ENCODE measurements at places on chromosomes 2 and 18. TPM values are rescaled to one million over a fixed set of nuclear protein-coding genes. Genes with fewer than 3 reads are reported as not detected.
A peak's percentile ranks its signal among the peaks of the same experiment; 100 is the strongest.

Gene NMUR1
- total RNA-seq, result 3.4 TPM

Gene TNFRSF11A
- 1.3 TPM for total RNA-seq

Gene OTOS
- total RNA-seq, result not detected

Gene LYG1
- not detected for total RNA-seq

Gene CTAGE1
- not detected for total RNA-seq

Gene RAB27B
- 0.31 TPM for total RNA-seq

DNA sequence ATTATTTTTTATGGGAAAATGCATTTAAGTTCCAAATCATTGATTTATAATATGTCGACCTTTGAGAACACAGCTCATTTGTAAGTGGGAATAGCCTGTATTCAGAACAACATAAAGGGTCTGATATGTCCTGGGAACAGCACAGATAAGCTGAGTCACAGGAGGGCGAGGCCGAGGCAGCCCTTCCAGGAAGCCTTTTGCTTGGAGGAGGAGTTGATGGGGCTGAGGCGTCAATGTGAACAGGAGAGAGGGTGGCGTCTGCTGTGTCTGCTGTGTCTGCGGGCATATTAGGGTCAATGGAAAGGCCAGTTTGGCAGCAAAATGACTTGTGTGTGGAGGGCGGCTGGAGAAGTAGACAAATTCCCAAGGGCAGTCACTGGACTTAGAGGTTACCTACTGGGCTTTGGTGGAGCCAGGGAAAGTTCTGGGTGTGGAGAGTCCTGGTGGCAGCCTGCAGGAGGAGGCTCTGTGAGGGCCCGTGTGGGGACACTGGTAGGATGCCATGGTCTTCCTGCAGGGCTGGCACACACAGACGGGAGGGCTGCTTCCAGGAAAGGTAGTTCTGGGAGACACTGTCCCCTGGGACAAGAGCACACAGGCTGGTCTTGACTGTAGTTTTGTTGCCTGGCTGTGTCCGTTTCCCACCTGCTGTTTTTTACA, 128.1 kb downstream of the GLI2 start:
- peak; percentile 39 for ATAC-seq

- ATAC-seq, result no peak
Measured at GRCh38 chr2:100334929-100335328, 12.6 kb upstream of the LONRF2 start.

DNA sequence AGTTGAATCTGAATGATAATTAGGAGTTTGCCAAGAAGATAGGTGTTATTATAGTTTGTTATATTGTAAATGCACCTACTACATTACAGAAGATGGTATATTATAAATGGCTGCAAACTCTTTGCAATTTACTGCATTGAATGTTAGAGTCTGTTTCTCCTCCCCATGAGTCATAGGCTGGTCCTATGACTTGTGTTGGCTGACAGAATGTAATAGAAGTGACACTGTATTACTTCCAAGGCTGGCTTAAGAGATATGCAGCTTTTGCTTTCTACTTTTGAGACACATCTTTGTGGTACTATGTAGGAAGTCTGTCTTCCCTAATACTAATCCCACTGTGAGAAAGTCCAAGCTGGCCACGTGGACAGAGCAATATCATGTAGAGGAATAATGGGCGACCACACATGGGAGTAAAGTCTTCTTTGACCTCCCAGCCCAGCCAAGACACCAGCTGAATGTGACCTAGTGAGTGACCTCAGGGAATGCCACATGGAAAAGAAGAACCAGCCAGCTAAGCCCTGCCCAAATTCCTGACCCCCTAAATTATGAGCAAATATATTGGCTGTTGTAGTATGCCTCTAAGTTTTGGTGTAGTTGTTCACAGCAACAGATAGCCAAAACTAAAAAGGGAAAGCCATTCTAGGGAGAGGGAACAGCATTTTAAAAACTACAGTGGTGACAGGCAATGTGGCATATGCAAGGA, 6.8 kb upstream of the DDX1 start:
- ATAC-seq, result no peak

DNA sequence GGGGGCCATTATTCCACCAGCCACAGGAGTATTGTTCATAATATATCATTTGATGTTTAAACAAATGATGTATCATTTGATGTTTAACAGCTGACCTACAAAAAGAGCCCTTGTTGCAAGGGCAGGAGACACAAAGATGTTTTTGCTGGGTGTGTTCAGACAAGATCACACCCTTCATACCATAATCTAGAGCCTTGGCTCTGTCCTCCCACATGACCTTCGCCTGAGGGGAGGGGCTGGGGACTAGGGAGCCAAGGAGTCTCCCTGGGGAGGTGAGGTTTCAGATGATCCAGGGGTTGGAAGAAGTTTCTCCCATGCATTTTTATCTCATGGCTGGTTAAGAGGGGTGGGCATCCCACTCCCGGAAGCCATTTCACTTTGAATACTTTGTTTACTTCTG, 33.5 kb downstream of the CDC42EP3 start:
- no peak for ATAC-seq

- ATAC-seq, result no peak
Measured at GRCh38 chr2:216678813-216679657, 16.3 kb downstream of the IGFBP5 start.

DNA sequence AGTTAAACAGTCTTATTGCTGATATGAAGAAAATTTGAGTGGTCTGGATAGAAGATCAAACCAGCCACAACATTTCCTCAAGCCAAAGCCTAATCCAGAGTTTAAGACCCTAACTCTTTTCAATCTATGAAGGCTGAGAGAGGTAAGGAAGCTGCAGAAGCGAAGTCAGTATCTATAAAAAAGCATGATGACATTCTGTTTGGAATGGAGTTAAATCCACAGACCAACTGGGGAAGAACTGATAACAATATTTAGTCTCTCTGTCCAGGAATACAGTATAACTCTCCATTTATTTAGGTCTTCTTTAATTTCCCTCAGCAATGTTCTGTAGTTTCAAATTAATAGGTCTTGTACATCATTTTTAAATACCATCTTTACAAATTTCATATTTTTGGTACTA, 16.0 kb downstream of the PIGN start:
- ATAC-seq, result no peak

- ATAC-seq, result no peak
Measured at GRCh38 chr18:74895686-74896085, 298.0 kb downstream of the ZNF407 start.

GRCh38 chr2:214079032-214079431, 331.8 kb upstream of the VWC2L start:
- ATAC-seq, result no peak

DNA sequence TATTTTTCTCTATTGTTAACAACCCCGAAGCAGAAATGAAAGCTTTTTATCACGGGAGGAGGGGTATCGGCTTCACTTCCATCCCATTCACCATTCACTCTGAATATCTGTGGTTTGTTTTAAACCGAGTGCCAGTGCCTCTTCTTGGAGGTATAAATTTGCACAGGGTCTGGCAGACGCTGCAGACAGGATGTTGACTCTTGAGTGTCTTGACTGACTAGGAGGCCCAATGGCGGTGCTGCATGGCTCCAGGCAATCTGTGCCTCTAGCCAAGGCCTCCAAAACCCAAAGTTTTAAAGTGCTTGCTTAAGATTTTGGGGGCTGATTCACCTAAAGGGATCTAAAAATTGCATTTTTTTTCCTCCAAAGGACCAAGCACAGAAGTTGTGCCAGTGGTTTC, 183.8 kb downstream of the LTBP1 start:
- ATAC-seq, result no peak

DNA sequence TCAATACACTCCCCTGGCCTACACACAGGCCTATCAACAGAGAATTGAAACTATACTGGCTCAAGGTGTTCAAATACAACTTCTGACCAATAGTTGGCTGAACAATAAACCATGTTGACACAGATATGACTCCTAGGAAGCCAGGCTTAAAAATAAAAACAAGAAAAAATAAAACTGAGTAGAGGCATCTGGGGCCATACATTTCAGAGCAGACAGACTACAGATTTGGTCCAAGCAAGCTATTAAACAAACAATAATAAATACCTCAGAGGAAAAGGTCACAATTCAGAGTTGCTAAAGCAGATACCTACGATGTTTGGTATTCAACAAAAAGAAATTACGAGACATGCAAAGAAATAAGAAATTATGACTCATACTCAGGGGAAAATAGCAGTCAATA, 132.8 kb upstream of the ACVR2A start:
- ATAC-seq, result no peak

DNA sequence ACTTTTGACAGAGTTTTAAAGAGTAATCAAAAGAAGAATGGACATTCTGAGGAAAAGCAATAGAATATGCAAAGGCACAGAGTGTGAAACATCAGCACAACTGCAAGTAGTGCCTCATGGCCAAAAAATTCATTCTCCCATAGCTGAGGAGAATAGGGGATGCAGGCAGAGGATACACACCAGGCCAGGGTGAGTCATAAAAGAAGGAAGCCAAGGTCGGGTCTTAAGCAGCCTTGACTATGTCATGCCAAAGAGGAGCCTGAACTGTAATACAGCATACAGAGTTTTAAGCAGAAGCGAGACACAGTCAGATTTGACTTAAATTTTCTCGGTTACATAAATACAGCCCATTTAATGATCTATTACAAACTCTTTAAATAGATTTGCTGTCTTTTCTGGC, 165.0 kb downstream of the LNPK start:
- peak; percentile 70 for ATAC-seq

DNA sequence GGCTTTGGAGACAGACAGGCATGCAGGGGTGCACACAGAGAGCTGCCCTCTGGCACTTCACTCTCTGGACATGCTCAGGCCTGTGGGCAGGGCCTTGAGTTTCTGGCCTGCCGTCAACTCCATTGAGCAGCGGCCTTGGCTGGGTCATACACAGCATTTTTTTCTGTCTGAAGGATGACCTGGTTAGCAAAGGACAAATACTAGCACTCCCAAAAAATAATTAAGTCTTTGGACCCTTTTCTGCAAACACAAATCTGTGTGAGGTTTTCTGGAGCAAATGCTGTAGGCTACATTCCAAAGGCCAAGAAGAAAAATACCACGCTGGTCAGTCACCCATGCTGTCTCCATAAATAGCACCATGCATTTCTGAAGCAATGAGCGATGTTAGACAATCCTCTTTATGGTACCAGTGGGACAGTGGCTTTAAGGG, 124.7 kb upstream of the CTAGE1 start:
- ATAC-seq, result peak; percentile 20

- no peak for ATAC-seq
Measured at GRCh38 chr18:805755-806110, 6.3 kb downstream of the YES1 start.

DNA sequence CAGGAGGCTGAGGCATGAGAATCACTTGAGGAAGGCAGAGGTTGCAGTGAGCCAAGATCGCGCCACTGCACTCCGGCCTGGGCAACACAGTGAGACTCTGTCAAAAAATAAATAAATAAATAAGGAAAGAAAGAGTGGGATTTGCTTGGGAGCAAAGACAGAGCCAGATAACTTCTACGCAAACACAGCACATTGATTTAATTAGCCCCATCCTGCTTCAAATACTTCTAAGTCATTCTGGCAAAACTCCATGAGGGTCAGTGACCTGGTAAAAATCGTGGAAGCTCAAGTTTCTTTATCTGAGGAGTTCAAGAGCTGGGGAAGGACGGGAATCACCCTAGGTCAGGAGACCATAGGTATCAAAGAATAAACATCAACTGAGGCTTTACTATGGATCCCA, 70.6 kb upstream of the TCF7L1 start:
- ATAC-seq, result no peak
